Neural progenitor cell (in vitro differentiated cells): ENCODE measurements at places on chromosomes 11 and 22. TPM values are rescaled to one million over a fixed set of nuclear protein-coding genes. Genes with fewer than 3 reads are reported as not detected.

GRCh38 chr22:50400931-50401330 lies 57.8 kb downstream of the PPP6R2 start:
- DNase-seq: no peak

DNA sequence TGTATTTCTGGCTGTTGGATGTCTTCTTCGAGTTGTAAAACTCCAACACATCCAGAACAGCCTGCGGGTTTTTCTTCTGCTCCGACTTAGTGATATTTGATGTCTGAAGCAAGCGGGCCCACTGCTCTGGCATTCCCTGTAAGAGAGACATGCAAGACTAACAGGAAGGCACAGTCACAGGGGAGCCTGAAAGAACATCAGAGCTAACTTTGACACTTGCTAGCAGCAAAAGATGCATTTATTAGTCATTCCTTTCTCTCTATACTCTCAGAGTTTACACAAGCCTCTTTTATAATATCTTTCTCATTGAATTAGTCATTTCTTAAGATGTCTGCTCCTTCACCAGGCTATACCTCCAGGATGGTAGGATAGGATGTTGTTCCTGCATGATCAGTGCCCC lies 77.8 kb upstream of the GDPD4 start:
- no peak for DNase-seq

DNA sequence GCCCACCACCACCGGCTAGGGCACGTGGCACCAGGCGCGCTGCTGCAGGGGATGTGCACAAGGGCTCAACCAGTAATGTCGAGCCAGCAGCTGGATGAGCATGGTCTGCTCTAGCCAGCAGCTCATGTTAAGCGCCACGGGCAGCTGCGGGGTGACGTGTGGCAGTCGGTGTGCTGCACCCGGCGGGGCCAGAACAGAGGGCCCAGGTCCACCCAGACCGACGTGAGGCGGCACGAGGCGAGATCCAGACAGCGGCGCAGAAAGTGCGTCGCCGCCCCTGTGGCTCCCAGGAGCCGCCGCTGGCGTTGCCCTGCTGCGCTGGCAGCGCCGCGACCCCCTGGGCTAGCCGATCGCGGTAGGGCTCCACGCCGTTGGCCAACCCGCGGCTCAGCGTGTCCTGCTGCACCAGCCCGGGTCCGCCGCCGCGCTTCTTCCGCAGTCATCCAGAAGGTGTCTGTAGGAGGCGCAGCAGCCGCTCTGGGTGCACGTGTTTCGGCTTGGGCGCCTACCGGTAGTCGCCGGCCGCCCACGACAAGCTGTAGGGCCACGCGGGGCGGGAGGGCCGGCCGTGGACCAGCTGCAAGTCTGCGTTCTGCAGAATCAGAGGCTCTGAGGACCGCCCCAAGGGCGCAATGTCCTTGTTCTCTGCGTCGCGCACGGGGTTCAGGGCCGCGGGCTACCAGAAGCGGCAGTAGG lies 4.6 kb upstream of the GALR3 start:
- DNase-seq: peak; percentile 78

- DNase-seq: peak; percentile 87
Observed at GRCh38 chr11:68447015-68447801, 13.3 kb upstream of the PPP6R3 start.

- no peak for DNase-seq
Observed at GRCh38 chr11:78127403-78127802, 12.0 kb downstream of the ALG8 start.

- no peak for DNase-seq
Observed at GRCh38 chr22:28956506-28956905, 73.1 kb downstream of the ZNRF3 start.

- DNase-seq: no peak
Observed at GRCh38 chr11:90491466-90491865, 268.6 kb upstream of the CHORDC1 start.

DNA sequence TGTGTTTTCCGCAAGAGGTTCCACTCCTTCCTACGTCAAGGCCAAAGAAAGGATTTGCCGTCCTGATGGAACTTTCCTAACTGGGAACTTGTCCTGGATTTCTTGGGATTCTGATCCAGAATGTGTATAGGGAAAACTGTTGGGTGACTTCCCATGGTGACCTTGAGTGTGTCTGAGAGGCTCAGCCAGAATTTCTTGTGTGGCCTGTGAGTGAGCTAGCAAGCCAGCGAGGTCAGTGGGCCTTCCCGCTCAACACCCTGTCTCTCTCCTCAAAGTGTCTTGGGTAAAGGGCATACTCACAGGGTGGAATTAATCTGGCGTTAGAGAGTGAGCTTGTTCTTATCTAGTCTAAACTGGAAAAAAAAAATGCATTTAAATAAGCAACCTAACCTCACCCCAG lies 20.4 kb downstream of the ZNRF3 start:
- DNase-seq: no peak

DNA sequence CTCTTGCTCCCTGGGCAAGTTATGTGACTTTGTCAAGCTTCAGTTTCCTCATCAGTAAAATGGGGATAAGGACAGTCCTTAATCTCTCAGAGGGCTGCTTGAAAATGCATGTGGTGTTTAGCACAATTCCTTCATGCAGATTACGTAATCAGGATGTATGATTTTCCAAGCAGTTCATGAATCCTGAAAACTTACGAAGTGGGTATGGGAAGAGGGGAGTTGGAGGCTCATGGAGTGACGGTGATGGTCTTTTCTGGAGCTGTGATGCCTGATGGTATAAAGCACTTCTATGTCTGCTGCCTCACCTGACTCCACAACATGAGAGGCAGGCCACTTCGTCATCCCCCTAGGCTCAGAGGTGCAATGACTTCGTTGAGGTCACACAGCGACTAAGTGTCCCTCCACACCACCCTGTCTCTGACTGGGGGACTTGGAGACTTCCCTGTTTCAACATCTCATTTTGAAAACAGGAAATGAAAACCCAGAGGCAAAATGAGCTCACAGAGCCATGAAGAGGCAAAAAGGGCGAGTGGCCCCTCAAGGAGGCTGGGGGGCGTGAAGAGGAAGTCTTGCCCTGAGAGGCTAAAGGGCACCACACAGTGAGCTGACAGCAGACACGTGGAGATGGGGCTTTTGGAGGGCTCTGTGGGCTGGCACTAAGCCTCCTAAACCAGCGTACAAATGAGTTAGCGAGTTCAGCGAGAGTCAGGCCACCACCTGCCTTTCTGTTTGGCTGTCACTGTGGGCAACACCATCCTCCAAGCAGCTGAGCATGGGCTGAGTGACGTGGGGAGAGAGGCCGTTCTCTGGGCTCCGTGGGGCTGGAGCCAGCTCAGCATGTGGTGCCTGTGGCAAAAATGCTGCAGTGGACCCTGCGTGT lies 10.1 kb downstream of the MCM5 start:
- DNase-seq: no peak

GRCh38 chr11:4695442-4695841 lies 2.2 kb downstream of the OR51E2 start:
- no peak for DNase-seq

DNA sequence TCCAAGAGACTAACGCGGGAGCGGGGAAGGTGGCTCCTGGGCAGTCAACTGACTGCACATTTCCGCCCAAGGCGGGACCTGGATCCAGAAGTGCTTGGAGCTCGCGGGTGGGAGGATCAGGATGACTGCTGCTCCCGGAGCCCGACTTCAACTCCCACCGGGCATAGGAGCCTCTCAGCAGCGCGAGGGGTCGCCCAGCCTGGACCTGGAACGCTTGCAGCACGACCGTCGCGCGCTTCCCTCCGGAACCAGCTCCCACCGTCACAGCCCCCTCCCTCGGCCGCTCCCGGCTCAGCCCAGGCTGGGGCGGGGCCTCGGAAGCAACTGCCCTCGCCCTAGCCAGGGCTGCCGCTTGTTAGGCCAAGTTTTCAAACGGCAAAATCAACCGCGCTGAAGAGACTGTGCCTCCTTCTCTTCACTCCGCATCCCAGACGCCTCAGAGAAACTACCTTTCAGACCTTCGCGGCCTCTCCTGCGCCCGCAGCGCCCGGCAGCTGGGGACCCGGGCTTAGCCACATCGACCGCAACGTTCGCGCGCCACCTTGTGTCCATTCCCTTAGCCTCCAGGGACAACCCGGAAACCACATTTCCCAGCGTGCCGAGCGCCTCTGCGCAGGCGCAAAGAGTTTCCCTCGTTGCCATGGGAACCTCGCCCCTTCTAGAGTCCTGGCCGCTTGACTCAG lies 14.0 kb downstream of the SSH3 start:
- DNase-seq: peak; percentile 100

DNA sequence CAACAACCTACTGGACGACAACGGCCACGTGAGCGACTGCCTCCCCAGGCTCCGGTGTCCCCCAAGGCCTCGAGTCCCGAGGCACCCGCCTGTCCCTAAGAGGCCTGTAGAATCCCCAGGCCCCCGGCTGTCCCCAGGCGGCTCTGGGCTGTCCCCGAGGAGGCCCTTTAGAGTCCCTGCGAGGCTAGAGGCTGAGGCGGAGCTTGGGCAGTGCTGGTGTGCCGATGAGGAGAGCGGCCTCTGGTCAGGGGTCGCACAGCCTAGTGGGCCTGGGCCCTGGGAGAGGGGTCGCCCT lies 3.7 kb downstream of the TBX1 start:
- peak; percentile 28 for DNase-seq

DNA sequence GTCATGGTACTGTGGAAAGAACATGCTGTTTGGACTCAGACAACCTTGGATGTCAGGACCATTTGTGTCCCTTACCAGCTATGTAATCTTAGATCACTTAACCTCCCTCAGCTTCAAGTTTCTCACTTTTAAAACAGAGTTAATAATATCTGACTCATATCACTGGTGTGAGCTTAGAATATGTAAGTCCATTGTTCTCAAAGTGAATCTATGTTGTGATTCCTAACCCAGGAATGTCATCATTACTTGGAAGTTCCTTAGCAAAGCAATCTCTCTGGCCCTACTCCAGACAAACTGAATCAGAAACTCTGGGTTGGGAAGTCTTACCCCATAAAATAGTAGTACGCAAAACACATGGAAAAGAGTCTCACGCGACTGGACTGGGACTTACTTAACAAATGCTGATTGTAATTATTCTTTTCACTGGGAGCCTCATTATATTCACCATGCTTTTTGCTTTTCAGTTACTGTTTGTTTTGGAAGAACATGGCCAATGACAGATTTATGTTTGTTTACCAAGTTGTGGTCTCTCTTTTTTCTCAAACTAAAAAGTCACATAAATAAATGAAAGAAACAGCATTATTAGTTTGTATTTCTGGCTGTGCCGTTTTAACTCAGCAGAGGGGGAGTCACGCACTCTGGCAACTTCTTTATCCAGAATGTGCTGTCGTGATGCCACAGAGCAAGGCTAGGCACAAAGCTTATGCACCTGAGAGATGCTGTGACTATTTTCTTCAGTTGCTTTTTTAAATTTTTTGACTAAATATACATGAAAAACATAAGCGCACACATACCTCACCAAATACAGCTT lies 217.7 kb upstream of the CTSC start:
- no peak for DNase-seq

DNA sequence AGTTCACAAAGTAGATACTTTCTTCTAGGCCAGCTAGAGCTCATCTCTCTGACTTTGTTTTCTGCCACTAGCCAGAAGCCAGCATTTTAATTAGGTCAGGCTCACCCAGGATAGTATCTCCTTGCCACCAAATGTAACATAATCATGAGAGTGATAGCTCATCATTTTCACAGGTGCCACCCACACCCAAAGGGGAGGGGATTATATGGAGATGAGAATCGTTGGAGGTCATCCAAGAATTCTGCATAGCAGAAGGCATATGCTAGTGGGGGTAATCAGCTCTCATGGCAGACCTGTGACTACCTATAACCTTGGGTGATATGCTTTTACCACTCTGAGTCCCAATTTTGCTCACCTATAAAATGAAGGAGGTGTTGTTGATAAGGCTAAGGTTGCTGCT lies 523.0 kb downstream of the METTL15 start:
- DNase-seq: no peak

GRCh38 chr11:68383976-68384501 lies 71.6 kb downstream of the LRP5 start:
- peak; percentile 72 for DNase-seq

GRCh38 chr11:102487214-102487613 lies 34.6 kb upstream of the TMEM123 start:
- DNase-seq: no peak

DNA sequence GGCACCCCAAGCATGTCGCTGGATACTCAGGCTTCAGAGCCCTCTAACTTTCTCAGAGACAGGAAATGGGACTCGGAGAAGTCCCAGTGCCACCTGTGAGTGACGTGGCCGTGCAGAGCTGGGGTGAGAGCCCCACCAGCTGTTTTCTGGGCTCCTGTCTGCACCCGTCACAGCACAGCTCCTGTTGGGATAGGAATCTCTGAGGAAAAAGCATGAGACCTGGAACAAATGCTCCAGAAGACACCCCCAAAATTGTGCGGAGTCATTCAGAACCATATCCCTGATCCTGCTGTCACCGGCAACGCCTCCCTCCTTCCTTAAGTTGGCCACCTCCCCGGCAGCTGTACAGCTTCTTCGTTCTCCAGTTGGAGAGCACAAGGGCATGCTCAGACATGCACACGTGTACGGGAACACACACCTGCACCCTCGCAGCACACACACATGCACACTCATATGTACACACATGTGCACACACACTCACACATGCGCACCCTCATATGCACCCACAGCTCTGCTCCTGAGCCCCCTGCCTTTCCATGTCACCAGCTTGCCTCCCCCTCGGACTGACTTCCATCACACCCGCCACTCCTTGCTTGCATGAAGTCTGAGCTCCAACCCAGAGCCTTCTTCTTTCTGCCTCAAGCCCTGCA lies 1430.0 kb downstream of the BRD1 start:
- no peak for DNase-seq

DNA sequence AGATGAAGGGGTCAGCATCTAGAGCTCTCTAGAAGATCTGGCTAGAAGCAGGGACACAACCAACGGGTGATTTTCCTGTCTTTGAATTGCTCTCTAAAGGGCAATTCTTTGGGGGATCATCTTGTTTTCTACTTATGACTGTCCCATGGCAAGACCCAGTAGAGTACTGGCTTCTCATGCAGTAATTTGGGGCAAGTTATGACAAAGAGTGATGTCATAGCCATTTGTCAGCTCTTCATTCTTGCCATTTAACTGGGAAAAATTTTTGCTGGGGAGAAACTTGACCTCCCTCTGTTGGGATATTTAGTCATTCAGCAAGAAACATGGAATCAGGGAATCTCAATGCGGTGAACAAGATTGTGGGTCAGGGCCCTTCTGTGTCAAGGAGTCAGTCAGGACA lies 80.4 kb downstream of the SLC1A2 start:
- DNase-seq: no peak

DNA sequence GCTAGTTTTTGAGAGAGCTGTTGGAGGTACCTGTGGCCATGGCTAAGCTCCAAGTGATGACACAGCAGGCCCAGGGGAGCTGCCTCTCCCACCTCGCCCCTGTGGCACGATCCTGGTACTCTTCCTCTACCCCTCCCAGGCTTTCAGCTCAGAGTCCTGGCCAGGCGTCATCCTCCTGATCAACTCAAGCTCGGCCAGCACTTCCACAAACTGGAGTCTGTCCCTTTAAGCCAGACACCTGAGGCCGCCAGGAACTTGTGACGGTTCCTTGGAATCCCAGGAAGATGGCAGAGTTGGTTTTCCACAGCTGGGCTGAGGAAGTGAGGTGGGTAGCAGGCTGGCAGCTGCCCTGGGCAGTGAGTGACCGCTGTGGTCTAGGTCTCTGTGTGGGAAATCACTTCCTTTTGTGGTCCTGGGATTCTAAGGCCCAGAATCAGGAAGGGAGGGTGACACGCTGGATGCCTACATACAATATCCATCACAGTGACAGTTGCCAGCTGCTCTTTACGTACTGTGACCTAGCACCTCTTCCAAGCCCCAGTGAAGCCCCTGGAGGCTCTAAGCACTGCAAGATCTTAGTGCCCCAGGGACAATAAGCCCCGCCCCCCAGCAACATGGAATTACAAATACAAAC lies 3.2 kb upstream of the CST6 start:
- no peak for DNase-seq

CHADL gene
- 0.56 TPM in 1 of 2 replicates, not detected in the other for total RNA-seq

OR52J3 gene
- not detected in 2 replicates for total RNA-seq

SLC1A2 gene
- 4.2 and 4.9 TPM in 2 replicates for total RNA-seq

KRTAP5-7 gene
- total RNA-seq: not detected in 2 replicates

SLC37A2 gene
- 1.4 and 3.3 TPM in 2 replicates for total RNA-seq

CFAP300 gene
- total RNA-seq: 3.5 and 15.2 TPM in 2 replicates

UBQLN3 gene
- total RNA-seq: 0.37 and 0.39 TPM in 2 replicates
